ENCODE measurements at places on chromosomes 16 and 17.
A peak's percentile ranks its signal among the peaks of the same experiment; 100 is the strongest.

DNA sequence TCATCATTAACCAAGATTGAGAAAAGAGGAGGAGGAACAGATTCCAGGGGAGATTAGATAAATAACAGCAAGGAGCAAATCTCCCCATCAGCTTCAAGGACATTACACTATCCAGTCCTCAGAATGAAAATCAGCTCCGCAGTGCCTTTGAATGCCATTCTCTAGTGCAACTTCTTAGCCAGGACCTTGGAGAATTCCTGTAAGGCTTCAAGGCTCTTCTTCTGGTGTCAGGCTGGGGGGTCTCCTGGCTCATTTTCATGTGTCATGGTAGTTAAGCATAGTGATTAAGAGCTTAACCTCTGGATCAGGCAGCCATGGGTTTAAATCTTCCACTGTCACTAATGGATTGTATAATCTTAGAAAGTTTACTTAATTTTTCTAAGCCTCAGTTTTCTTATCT, 137.3 kb upstream of the CCL2 start:
- DNase-seq, result no peak

DNA sequence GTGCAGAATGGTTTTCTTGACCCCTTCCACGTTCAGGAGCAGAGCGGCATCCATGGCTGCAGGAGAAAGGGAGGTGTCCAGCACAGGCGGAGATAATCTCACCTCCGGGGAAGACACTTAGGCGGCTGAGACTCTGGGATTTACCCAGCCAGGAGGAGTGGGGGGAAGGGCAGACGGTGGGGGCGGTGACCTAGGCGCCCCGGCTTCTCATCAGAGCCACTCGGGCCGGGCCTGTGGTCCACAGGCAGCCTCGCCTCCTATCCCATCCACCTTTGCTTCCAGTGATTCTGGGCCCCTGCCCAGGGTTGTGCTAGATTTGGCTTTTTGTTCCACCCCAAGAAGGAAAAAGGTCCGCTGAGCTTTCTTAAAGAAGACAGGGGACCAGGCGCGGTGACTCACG, at the start of gene AIPL1:
Gene AIPL1 (minus strand): TSS at position 71 of the 400 bp plus-strand sequence. CDS start 17 bp downstream, at position 54.
- DNase-seq, result no peak

GRCh38 chr17:81254955-81255717, 16.0 kb downstream of the NDUFAF8 start:
- peak; percentile 79 for DNase-seq

GRCh38 chr16:77843405-77843804, 55.0 kb downstream of the VAT1L start:
- no peak for DNase-seq

DNA sequence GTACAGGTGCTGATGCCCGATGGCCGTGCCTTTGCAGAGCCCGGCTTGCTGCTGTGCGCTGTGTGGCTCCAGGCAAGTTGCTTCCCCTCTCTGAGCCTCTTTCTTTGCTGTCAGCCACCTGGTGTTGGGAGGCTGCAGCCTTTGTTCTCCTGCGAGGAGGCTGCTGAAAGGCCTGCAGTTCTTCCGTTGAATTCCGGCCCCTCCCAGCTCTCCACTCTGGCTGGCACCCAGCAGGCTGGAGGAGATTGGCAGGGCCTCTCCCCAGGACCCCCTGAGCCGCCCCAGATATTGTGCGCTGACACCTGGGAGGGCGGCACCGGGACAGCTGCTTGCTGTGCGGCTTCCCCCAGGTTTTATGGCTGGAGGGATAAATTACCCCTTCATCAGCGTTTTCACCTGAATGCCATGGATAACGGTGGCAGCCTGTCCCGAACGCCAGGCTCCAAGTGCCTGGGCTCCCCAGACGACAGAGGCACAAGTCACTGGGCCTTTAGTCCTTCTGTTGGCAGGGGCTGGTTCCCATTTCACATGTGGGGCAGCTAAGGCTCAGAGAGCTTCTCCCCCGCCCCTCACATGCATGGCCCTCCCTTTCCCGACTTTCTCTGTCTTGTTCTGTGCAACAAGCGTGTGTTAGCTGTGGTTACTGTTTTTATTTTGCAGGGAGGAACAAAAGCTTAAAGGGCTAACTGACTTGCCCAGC, 35.1 kb upstream of the GSE1 start:
- DNase-seq, result no peak

DNA sequence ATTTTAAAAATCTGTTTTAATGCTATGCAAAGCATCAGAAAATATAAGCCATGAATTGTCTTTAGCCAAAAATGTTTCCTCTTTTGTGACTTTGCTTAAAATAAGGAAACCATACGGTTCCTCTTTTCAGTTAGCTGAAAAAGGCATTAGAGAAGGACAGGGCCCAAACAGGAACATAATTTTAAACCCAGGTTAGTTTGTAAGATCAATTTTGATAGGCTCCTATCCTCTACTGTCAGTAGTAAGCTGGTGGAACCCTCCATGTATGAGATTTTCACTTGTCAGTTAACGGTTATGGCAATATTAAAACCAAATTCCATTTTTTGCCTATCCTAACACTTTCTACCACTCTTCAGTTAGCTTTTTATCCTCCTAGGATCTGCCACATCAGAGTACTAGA, 4.3 kb downstream of the EVI2B start:
- no peak for DNase-seq

DNA sequence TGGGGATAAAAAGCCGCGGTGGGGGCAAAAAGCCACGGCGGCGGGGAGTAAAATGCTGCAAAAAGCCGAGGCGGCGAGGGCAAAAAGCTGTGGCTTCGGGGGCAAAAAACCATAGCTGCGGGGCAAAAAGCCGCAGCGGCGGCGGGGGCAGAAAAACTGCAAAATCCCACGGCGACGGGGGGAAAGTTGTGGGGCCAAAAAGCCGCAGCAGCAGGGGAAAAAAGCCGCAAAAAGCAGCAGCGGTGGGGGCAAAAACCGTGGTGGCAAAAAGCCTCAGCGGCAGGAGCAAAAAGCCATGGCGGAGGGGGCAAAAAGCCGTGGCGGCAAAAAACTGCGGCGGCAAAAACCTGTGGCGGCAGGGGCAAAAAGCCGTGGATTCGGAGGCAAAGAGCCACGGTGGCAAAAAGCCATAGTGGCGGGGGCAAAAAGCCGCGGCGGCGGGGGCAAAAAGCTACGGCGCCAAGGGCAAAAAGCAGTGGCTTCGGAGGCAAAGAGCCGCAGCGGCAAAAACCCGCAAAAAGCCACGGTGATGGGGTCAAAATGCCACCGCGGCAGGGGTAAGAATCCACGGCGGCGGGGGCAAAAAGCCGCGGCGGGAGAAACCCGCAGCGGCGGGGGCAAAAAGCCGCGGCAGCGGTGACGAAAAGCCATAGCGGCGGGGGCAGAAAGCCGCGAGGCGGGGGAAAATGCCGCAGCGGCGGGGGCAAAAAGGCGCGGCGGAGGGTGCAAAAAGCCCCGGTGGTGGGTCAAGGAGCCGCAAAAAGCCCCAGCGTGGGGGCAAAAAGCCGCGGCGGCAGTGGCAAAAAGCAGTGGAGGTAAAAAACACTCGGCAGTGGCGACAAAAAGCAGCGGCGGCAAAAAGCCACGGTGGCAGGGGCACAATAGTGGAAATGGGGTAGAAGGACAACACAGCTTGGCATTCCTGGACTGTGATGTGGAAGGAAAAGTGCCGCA, 192.8 kb downstream of the SHCBP1 start:
- DNase-seq, result no peak
